B cell (primary cell): ENCODE measurements at places on chromosomes 5 and 9. TPM values are rescaled to one million over a fixed set of nuclear protein-coding genes. Genes with fewer than 3 reads are reported as not detected.

Gene BAAT
- polyA plus RNA-seq, result 0.07 TPM in 1 of 2 replicates, not detected in the other

Gene DOLK
- polyA plus RNA-seq, result 1.9 and 3.0 TPM in 2 replicates

GRCh38 chr5:159891371-159891770, 24.9 kb upstream of the ADRA1B start:
- H3K27me3 ChIP-seq, result peaks cover 2% of the 10 kb centered on the region
- no peaks in the 10 kb centered on the region for H3K4me1 ChIP-seq
- no peak for DNase-seq
- H3K36me3 ChIP-seq, result no peaks in the 10 kb centered on the region
- H3K27ac ChIP-seq, result no peak overlapping the region

GRCh38 chr9:25964239-25964638, 286.0 kb upstream of the TUSC1 start:
- no peak overlapping the region for H3K4me3 ChIP-seq
- no peak overlapping the region for H3K27ac ChIP-seq
- H3K36me3 ChIP-seq, result no peaks in the 10 kb centered on the region
- no peak for DNase-seq
- H3K4me1 ChIP-seq, result no peaks in the 10 kb centered on the region

Gene SLC45A2
- not detected in 2 replicates for polyA plus RNA-seq

DNA sequence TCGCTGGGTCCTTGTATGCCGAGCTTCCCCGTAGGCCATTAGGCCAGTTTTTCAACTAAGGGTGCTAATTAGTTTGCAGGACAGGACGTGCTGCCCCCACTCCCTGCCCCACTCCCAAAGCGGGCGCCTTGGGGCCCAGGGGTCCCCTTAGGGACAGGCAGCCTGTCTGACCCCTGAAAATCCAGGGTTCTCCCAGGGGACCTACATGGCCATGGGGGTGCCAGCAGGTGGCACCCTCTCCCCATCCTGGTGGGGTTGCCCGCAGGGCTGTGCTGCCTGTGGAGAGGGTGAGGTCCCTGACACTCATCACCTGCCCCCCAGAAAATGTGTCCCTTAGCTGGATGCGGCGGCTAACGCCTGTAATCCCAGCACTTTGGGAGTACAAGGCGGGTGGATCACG, 8.5 kb upstream of the CCDC187 start:
- peaks cover 48% of the 10 kb centered on the region for H3K4me1 ChIP-seq
- peak; percentile 62 for DNase-seq
- peaks cover 3% of the 10 kb centered on the region for H3K27me3 ChIP-seq
- no peak overlapping the region for H3K4me3 ChIP-seq

DNA sequence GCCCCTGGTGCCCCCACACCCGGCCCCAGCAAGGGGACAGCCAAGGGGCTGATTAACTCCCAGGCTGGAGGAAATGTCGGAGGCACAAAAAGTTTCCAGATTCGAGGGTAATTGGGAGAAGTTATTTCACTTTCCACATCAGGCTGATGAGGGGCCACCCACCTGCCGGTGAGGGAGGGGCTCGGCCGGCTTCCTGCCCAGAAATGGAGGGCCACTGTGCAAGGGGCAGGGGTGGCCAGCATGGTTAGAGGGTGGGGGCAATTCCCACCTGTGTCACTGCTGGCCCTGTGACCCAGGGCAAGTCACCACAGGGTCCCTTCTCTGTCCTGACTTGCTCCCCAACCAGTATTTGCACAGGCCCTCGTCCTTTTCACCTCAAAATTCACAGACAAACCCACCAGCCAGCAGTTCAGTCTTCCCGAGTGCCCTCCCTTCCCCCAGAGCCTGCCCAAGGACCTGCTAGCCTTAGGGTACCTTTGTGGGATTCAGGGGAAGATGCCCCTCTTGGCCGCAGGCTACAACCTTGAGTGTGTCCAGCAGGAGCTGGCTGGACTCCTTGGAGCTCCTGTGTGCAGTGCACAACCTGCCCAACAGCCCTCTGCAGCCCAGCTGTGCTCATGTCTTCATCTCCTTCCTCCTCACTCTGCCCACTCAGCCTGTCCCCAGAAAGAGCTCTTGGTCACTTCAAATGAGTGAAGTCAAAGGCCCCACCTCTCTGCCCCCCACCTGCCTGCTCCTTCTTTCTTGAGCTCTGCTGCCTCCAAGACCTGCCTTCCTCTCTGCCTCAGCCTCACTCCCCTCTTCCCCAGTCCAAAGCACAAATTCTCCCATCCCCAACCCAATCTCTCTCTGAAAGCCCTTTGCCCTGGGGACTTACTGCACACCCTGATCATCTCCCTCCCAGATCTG, 130.5 kb downstream of the BARX1 start:
- no peak for DNase-seq
- no peaks in the 10 kb centered on the region for H3K36me3 ChIP-seq
- no peak overlapping the region for H3K4me3 ChIP-seq
- no peak overlapping the region for H3K27ac ChIP-seq
- peaks cover 12% of the 10 kb centered on the region for H3K4me1 ChIP-seq

Gene LEAP2
- polyA plus RNA-seq, result 2.2 and 3.4 TPM in 2 replicates

GRCh38 chr9:89814340-89815040, 209.7 kb downstream of the GADD45G start:
- no peaks in the 10 kb centered on the region for H3K36me3 ChIP-seq

GRCh38 chr5:65828022-65828896, 98.1 kb upstream of the ERBIN start:
- H3K4me1 ChIP-seq, result peaks cover 16% of the 10 kb centered on the region
- no peak overlapping the region for H3K27ac ChIP-seq
- H3K36me3 ChIP-seq, result no peaks in the 10 kb centered on the region
- no peaks in the 10 kb centered on the region for H3K27me3 ChIP-seq

Gene KCNIP1
- not detected in 2 replicates for polyA plus RNA-seq
